Sigmoid colon (tissue), 7 donors: ENCODE measurements at places on chromosomes 11 and 22.
A peak's percentile ranks its signal among the peaks of the same experiment; 100 is the strongest.

- peak; percentile 61 for DNase-seq
Measured at GRCh38 chr11:20158597-20159257, 1.5 kb downstream of the DBX1 start.

- DNase-seq, result peak; percentile 81
Measured at GRCh38 chr11:128451652-128452470, 135.5 kb downstream of the ETS1 start.

GRCh38 chr22:21985214-21985613, 2.6 kb upstream of the TOP3B start:
- DNase-seq, result no peak

- DNase-seq, result no peak
Measured at GRCh38 chr11:133980665-133981064, 23.9 kb upstream of the IGSF9B start.

DNA sequence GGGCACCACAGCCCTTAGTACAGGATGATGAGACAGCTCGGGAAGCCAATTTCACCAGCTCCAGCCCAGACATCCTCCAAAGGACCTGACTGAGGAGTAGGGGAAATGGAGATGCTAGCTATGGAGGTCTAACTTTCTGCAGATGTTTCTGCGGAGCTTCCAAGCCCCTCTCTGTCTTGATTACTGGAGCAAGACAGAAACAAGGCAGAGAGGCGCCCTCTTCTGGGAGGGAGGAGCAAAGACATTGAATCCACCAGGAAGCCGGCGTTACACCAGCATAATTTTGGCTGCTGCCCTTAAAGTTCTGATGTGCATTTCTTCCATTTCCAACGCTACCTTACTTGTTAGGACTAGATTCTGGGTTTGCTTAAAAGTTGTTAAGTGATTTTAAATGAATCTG, 107.3 kb upstream of the HSD17B12 start:
- DNase-seq, result no peak

GRCh38 chr22:44366372-44367300, 53.9 kb upstream of the SHISAL1 start:
- DNase-seq, result peak; percentile 55

GRCh38 chr22:42844756-42845155, 12.3 kb downstream of the ARFGAP3 start:
- DNase-seq, result no peak

DNA sequence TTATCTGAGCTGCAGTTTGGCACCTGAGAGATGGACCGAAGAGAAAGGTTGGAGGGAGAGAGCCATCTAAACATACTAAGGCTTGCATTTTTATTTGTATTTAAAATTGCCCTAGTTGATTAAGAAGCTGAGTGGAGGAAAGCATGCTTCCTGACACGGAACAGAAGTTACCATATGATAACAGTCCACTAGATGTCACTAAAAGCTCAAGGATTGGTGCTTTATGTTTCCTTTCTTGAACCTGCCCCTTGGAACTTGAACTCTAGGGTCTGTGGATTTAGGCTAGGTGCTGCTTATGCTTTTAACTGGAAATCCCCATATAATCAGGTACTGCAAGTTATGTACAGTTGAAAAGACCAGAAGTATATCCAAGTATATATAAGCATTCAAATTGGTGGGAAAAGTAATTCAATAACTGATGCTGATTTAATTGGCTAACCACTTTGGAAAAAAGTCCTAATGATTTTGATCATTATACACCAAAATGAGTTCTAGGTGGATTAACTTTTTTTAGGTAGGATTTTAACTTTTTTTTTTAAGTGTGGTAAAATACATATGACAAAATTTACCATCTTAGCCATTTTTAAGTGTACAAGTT, 9.5 kb downstream of the RBMXL2 start:
- no peak for DNase-seq

GRCh38 chr11:61477727-61478148, 30.8 kb upstream of the LRRC10B start:
- peak; percentile 79 for DNase-seq

DNA sequence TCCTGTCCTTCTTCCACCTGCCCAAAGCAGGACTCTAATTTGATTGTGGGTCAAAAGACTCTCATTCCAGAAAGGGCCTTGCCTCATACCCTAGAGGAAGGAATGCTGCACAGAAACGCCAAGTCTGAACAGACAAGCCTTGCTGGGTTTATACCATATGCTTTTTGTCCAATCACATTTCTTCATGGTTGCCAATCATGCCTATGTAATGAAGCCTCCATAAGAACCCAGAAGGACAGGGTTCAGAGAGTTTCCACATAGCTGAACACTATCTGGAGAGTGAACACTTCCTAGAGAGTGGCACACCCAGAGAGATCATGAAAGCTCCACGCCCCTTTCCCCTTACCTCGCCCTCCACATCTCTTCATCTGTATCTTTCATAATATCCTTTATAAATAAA, 4.8 kb upstream of the SAA2 start:
- no peak for DNase-seq

DNA sequence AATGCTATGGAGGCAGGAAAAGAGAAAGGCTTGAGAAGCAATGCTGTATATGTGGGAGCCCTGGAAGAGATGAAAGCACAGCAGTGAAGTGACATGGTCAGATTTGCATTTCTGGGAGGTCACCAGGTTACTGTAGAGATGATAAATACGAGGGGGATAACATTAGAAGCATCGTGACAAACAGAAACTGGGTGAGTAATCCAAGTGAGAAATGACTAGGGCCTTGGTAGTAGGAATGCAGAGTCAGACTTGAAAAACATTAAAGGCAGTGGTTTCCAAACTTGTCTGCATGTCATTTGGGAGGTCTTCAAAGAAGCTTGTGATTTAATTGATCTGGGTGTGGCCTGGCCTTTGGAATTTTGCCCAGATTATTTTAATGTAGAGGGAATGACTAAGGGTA, 43.9 kb downstream of the CCDC34 start:
- DNase-seq, result no peak

- no peak for DNase-seq
Measured at GRCh38 chr11:123519055-123519796, 89.2 kb downstream of the GRAMD1B start.

DNA sequence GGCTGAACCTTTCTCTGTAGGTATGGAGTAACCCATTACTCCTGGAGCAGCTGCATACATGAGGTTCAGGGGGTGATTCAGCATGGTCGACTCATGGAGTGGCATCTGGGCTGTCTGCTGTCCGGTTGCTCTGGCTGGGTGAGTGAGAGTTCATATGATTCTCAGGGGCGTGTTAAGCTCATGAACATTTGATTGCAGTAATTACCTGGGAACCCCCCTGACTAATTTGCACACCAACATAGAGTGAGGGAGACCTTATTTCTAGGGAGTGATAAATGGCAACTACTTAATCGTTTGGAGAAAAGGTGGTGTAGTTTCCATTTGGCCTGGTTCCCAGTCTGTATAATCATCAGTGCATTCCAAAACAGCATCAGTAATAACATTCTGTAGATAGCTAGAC, 661.9 kb downstream of the ETS1 start:
- DNase-seq, result no peak

DNA sequence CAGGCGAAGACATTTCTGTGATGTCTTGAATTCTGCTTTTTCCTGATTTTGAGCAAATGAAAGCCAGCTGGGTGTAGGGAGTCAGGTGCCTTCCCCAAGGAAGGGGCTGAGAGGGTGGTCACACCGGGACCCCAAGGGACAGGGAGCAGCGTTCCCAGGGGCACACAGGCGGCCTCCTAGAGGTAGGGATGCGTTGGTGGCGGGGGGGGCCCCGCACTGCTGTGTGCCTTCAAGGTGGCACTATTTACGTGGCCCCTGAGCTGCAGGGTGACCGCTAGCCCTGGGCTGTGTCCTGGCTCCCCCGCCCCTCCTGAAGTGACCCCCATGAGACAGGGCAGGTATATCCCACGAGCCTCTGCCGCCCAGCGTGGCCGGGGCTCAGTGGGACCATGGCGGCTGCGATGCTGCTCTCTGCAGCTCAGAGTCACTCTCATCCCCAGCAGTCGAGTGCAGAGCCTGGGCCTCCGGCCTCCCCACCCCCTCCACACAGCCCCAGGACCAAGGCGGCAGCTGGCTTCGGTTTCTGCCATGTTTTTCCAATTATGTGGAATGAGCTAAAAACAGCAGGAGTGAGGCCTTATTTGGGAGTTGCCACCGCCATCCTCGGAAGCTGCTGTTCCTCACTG, 60.9 kb downstream of the LRP5 start:
- no peak for DNase-seq

- no peak for DNase-seq
Measured at GRCh38 chr11:116541460-116541859, 231.3 kb downstream of the BUD13 start.

GRCh38 chr11:8746331-8746974, 63.9 kb downstream of the RPL27A start:
- no peak for DNase-seq

DNA sequence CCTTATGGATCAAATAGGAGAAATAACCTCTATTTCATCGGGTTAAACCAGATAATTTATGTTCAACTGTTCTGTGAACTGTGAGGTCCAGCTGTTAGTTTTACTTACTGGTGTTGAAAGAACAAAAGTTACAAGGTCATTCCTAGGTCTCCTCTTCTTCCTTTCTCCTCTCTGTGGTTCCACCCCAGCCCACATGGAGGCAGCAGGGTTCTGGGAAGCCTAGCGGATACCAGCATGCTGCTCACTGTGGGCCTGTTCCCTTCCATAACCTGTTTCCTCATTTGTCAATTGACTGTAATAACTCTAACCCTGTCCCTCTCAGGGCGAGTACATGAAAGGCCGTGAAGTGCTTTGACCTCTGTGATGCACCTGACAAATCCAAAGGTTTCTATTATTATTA, 27.8 kb downstream of the RELT start:
- DNase-seq, result peak; percentile 78

DNA sequence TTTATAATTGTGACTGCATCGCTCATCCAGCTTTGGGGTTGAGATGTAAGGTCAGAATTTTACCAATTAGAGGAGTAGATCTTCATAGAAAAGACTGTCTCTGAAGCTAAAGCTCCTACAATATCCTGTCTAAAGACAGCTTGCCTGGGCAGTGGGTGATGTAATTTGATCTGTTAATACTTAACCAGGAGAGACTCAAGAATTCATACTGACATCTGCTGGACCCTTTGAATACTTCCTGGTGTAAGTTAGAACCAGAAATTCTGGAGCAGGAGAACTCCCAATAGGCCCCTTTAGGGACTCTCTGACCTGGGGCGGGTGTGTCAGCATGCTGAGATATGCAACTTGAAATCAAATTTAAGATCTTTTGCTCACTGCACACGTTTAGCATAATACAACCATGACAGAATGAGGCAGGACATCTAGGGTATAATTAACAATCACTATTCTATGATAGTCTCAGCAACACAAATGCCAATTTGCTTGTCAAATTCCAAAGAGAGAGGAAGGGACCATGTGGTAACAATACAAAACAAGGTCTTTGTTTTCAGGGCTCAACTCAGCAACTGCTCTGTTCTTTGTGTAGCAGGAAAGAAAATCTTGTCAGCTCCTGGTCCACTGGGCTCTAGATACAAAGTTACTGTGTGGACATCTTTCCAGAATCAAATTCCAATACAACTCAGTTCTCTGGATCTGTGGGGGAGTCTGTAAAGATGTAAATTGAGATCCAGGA, 143.9 kb downstream of the INSC start:
- no peak for DNase-seq

DNA sequence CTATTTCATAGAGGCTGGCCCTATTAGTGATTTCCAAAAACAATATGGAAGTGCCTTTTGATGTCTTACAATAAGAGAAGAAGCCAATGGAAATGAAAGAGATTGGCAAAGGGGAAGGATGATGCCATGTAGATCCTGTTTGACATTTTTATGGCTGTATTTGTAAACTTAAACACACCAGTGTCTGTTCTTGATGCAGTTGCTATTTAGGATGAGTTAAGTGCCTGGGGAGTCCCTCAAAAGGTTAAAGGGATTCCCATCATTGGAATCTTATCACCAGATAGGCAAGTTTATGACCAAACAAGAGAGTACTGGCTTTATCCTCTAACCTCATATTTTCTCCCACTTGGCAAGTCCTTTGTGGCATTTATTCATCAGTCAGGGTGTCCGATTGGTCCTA, 91.4 kb downstream of the CD44 start:
- no peak for DNase-seq

- DNase-seq, result no peak
Measured at GRCh38 chr11:124511745-124512144, 31.7 kb downstream of the OR8B12 start.

GRCh38 chr11:75338516-75339208, 12.8 kb downstream of the ARRB1 start:
- DNase-seq, result peak; percentile 91

- DNase-seq, result peak; percentile 78
Measured at GRCh38 chr11:11620173-11620920, 1.5 kb downstream of the GALNT18 start.

- DNase-seq, result no peak
Measured at GRCh38 chr11:70740488-70740851, 342.1 kb downstream of the CTTN start.

- DNase-seq, result no peak
Measured at GRCh38 chr11:1763336-1763795, 361 bp downstream of the CTSD start.

DNA sequence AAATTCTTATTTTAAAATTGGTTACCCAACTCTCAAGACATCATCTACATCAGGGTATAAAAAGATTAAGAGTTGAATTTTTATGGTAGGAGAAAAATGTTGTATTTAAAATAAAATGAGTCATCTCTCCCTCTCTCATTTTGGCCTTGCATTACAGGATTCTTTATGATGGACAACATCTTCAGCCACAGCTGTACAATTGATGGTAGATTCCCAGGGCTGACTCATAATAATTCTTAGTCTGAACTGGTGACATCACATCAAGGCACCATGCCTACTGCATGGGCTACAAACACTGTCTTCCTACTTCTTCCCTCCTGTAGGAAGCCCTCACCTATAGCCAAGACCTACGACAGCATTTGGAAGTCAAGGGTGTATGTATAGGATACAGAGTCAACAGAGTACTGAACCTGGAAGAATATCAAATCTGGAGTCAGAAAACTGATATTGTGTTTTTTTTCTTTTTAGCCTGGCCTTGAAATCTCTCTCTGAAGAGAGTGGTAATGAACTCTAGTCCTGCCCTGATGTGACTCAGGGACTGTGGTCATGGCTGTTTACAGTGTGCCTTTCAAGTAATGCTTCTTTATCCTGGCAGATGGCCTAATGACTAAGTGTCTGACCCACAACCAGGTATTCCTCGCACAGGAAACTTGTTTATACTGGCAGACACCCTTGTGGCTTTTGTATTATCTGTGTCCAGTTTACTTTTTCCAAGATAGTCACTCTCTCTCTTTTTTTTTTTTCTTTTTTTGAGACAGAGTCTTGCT, 32.5 kb downstream of the MRGPRX2 start:
- no peak for DNase-seq
